ENCODE measurements at places on chromosomes 11 and 22.

DNA sequence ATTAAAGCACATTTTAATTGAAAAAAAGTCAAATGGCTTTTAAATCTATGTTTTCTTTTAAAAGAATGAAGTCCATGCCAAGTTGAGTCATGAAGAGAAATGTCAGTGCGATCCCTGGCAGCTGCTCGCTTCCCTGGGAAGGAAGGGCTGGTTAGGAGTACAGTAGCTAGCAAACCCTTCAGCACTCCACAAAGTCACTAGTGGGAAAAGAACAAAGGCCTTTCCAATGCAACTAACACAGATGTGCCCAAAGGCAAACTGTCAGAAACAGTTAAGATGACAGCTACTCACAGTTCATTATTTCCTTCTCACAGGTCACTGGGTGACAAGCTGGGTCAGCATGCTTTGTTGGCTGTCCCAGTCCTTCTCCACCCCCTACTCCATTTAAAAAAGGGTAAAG is 308.7 kb downstream of the DCDC1 start:
- no peak for DNase-seq

- no peak for DNase-seq
Observed at GRCh38 chr11:127074151-127074761, 73.7 kb upstream of the KIRREL3 start.

GRCh38 chr11:132719684-132720083 is 812.6 kb downstream of the OPCML start:
- no peak for DNase-seq

- no peak for DNase-seq
Observed at GRCh38 chr11:116831790-116832349, 2.2 kb downstream of the APOC3 start.

Measured in fibroblast of gingiva (primary cell).